Activated CD4-positive, alpha-beta T cell treated with anti-CD3 and anti-CD28 coated beads, Interleukin-2, amount 10 ng/mL, durations not matched to agents 24 days and 14 days (primary cell): ENCODE measurements at places on chromosomes 11 and 22.
A peak's percentile ranks its signal among the peaks of the same experiment; 100 is the strongest.

- peak; percentile 69 for DNase-seq
These were observed 1.4 kb downstream of the TSPAN4 start for GRCh38 chr11:843818-844692.

DNA sequence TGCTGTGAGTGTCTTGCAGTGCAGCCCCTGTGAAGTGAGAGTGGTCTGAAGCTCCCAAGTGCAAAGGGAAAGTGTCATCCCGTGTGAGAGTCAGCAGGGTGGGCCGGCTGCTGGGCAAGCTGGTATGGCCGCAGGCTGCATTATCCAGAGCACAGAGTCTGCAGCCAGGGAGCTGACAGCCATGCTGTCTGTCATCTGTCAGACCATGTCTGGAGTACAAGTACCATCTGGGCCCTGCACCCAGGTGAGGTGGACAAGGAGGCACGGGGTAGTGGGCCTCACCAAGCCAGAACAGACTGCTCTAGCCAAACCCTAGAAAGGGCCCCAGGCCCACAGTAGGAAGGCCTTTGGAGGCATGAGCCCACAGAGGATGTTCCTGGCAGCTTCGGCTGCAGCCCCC lies 20.2 kb downstream of the LMO1 start:
- DNase-seq, result no peak

- DNase-seq, result no peak
These were observed 27.0 kb upstream of the SC5D start for GRCh38 chr11:121265586-121265985.

GRCh38 chr22:49753276-49753890 lies 74.3 kb downstream of the BRD1 start:
- no peak for DNase-seq

- DNase-seq, result no peak
These were observed 3.9 kb downstream of the ALDH3B2 start for GRCh38 chr11:67670316-67671210.

GRCh38 chr11:85813721-85814120 lies 2.8 kb upstream of the SYTL2 start:
- no peak for DNase-seq

DNA sequence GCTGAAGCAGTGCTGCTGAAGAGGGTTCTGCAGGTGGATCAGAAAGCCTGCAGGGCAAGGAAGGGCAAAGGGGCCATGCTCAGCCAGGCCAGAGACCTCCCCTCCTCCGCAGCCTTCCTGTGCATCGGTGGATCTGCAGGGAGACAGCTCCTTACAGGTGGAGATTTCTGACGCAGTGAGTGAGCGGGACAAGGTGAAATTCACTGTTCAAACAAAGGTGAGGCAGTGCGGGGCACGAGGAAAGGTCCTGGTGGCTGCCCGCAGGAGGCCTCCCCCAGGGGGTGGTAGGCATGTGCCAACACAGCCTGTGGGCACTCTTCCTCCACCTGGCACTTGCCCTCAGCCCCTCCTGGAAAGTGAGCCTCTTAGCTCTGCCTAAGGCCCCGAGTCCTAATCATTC lies 8.6 kb downstream of the CFL1 start:
- peak; percentile 65 for DNase-seq

DNA sequence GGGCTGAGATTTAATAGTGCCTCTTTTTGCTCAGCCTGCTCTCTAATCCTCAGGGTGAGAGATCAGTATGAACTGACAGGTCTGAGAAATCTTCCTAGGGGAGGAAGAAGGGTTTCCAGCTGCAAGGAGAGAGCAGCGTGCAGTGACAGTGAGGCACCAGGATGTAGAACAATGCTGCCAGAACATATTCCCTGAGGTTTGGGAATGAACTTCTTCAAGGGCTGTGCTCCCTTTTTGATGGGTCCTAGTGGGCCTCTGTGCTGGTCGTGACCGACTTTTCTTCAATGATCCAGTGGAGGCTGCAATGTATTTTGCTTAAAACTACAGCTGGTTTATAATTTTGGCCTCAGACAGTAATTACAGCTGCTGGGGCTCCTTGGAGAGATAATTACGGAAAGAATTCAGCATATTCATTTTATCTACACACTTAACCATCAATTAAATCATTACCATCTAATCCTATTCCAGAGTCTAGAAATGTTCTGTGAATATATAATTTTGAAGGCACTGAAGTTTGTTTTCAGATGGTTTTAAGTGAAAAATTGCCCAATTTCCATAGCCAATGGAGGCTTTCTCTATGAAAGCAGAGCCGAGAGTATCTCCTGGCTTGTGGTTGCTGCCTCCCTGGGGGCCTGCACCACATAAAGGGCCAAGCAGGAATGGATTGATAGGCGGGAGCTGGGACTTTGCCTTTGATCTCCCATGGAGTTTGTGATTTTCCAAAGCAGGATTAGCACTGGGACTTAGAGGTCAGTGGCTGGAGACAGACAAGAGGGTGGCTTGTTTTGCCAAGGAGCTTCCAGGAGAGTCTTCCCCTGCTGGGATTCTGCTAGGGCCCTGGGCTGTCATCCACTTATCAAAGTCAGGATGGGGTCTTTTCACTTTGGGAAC lies 41.0 kb upstream of the OLFML1 start:
- DNase-seq, result no peak
